Left renal pelvis (tissue), 4 donors: ENCODE measurements at places on chromosomes 5 and 9. TPM values are rescaled to one million over a fixed set of nuclear protein-coding genes. Genes with fewer than 3 reads are reported as not detected.

GRCh38 chr9:81430727-81431126 is 258.6 kb downstream of the TLE1 start:
- DNase-seq, result no peak

Gene EGFLAM
- 10.6 TPM for polyA plus RNA-seq

DNA sequence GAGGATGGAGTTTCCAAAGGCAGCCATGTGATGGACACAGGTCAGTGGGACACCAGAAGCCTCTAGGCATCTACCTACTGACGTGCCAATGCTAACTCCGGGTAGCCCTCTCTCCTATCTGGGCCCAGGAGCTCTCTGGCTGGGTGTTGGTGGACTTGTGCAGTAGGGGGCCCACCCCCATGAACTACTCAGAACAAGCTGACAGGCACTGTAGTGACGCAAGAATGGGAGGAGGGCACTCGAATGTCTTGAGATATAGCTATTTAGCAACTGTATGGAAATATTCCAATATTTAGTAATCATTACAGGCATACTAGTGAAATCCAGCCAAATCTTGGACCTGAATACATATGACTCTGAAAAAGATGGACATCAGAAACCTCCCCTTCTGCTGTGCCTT is 5.7 kb upstream of the DOCK2 start:
- DNase-seq, result no peak

DNA sequence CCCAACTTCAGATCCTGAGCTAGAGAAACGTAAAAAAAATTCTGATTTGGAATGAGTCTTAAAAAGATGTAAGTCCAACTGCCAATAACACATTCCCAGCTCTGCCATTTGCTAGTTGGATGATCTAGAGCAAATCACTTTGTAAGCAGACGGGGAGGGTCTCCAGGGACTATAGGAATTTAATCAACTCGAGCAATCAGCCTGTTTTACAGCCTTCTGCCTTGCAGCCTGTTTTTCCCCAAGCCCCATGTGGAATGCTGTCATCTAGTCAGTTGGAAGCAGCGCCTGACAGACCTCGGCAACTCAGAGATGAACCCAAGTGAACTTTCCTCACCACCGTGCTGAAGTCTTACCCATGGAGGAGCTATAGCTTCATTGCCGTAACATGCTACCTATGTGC is 34.8 kb upstream of the HRH2 start:
- DNase-seq, result no peak

GRCh38 chr5:113663879-113664541 is 150.5 kb downstream of the YTHDC2 start:
- no peak for DNase-seq

Gene PCDHB4
- 2.4 TPM for polyA plus RNA-seq

- DNase-seq, result no peak
Measured at GRCh38 chr5:150206779-150207115, 16.9 kb downstream of the SLC6A7 start.

- DNase-seq, result no peak
Measured at GRCh38 chr5:79263290-79263689, 27.4 kb downstream of the JMY start.

DNA sequence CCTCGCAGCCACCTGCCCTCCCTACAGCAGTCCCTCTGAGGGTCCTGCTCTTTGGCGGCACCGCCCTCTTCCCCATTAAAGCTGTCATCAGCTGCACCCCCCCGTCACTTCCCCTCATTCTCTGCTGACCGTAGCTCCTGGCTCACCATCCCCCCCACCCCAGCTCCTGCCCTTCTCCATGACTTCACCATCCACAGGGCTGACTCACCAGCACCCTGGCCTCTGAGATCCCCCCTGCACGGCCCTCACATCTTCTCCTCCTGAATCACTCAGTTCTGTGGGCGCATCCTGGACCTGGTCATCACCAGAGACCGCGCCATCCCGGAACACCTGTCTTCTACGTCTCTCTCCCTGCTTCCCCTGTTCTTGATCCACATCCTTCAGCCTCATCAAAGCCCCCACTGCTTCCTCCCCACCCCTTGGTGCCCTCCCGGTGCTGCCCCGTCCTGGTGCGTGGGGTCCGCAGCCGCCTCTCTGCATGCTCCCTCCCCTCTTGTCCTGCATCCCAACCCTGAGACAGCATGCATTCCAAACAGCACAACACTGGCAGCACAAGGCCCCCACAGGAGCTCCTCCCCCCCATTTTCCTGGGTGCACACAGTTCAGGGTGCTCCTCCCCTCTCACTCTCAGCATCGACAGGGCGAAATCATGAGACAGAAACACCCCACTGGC is 12.9 kb downstream of the FLT4 start:
- DNase-seq, result no peak

DNA sequence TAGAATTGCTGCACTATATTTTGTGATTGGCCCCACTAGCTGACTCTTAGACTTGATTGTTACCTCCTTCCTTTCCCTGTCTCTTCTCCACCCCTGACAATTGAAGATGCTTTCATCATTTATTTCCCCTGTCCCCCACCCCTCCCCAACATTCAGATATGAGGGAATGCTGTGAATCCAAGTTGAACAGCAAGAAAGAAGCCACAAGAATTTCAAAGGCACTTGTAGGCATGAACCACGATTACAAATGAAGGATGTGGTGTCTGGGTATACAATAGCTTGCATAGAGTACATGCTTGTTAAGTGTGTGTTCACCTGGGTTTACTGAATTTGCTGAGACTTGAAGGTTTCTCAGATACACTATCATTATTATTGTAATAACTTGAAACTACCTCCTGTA is 78.3 kb upstream of the TRIO start:
- no peak for DNase-seq

DNA sequence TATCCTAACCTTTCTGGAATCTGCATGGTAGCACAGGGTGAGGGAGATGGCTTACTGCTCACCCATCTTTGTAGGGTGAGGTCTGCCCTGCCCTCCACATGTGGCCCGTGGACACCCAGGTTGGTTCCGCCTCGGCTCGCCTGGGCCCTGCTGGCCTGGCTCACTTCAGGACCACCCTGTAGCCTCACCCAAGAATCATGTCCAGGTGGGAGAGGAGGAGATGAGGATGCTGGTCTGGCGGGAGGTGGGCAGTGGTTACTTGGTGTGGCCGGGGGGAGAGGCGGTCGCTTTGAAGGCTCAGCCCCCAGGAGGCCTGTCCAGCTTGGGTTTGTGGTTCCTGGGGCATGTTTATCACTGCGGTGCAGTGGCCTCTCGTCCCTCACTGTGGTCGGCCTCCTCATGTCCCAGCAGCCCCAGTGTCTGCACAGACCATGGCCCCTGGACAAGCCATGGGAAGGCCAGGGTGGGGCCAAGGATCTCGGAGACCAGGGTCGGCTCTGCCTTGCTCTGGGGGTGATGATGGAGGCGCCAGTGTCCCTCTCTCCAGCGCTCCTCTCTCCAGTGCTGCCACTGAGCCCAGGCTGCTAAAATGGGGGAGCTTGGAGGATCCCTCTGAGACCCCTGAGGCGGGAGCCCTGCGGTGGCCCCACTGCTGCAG is 4.6 kb downstream of the OBP2B start:
- no peak for DNase-seq

GRCh38 chr9:132078699-132079356 is 839 bp downstream of the MED27 start:
- DNase-seq, result no peak

- no peak for DNase-seq
Measured at GRCh38 chr5:54581831-54582548, 64.4 kb downstream of the SNX18 start.

DNA sequence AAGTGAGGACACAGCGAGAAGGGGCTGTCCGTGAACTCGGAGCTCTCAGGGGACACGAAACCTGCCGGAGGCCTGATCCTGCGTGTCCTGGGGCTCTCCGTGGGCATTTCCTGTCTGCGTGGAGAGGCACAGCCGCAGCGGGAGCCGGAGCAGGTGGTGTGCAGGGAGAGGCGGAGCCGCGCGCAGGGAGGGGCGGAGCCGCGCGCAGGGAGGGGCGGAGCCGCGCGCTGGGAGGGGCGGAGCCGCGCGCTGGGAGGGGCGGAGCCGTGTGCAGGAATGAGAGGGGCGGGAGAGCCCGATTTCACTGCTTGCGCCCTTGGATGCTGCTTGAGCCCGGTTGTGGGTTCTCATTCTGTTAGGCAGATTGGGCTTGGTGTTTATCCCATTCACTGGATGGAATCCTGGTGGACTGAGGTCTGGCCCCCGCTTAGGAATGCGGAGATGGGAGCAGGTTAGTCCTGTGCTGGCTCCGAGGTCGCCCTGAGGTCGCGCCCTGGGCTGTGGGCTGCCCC is 26.7 kb downstream of the NDUFS6 start:
- no peak for DNase-seq
